CD4-positive, alpha-beta T cell (primary cell): ENCODE measurements at places on chromosomes 13 and 19.

DNA sequence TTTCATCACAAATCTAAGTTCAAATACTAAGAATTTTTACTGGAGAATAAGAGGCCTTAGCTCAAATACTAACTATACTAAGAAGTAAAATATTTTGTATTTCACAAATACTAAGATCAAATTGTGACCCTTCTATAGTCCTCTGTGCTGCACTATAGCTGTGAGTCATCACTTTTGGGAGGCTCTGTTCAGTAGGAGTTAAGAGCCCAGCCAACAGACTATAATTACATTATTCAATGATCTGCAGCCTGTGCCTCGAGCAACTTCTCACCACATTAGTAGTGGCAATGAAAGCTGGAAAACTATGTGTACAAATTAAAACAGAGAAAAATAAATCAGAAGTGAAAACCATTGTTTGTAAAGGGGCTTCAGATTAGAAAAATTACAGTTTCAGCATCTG lies 147.3 kb upstream of the GPC6 start:
- DNase-seq, result no peak

- DNase-seq, result no peak
Measured at GRCh38 chr19:27974082-27974513, 1238.9 kb downstream of the UQCRFS1 start.

GRCh38 chr19:52896431-52897137 lies 851 bp downstream of the ZNF320 start:
- peak; percentile 18 for DNase-seq

GRCh38 chr19:13117772-13118423 lies at the start of gene NACC1:
Gene NACC1 (plus strand): TSS chr19:13118264. CDS start chr19:13135208, 16,944 bp downstream.
- DNase-seq, result peak; percentile 94

DNA sequence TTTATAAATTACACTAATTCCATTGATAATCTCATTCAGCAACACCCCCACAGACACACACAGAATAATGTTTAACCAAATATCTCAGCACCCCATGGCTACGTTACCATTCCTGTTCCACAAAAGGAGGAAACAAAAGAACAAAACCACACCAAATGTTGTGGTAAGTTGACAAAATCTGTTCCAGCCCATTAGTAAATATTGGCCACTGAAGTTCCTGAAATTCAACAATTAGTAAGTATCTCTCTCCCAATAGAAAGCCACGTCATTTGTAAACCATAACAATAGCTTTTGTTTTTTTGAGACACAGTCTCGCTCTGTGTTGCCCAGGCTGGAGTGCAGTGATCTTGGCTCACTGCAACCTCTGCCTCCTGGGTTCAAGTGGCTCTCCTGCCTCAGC lies 2.3 kb upstream of the FCAR start:
- DNase-seq, result no peak

- no peak for DNase-seq
Measured at GRCh38 chr13:27505792-27506191, 55.4 kb upstream of the MTIF3 start.

GRCh38 chr13:43470610-43471009 lies 316.2 kb downstream of the ENOX1 start:
- DNase-seq, result no peak

- DNase-seq, result no peak
Measured at GRCh38 chr13:102089177-102089576, 312.7 kb downstream of the FGF14 start.

GRCh38 chr13:113535381-113535781 lies 44.9 kb upstream of the DCUN1D2 start:
- DNase-seq, result no peak

DNA sequence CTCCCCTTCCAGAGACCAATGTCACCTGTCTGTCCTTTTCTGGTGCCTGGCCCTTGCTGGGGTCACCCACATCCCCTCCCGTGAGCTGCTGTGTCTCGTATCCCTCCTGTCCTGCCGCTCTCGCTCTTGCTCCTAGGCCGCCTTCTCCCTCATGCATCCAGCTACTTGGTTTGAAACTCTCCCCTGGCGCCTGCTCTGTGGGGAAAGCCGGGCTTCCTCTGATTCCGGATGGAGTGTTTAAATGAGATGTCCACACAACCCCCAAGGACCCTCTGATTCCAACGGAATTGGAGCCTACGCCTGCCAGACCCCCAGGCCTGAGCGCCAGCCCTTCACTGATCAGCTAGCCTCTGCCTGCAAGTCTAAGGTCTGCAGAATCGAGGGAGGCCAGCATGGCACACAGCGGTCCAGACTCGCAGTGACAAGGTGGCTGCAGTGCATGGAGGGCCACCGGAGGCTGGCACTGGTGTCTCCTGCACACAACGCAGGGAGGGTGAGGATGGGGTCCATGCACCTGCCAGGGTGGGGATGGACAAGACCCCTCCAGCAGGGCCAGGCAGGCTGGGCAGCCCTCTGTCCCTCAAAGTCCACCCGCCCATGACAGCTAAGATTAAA lies 47.2 kb downstream of the RFX2 start:
- no peak for DNase-seq

DNA sequence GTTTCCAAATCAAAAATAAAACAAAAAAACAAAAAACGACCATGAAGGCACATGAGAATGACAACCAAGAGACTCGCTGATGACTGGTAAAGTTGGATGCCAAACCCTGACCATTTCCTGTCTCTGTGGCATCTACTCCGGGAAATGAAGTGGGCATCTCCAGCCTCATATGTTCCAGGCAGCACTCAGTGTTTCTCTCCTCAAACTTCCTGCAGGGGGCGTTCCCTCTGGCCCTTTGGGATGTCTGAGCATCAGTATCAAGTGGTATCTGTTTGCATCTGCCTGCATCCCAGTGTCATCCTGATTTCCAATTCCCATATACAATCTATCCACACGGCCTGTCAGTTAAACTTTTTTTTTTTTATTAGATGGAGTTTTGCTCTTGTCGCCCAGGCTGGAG lies 9.8 kb upstream of the SIGLEC12 start:
- DNase-seq, result no peak

- no peak for DNase-seq
Measured at GRCh38 chr19:3668331-3669081, 31.8 kb downstream of the PIP5K1C start.

DNA sequence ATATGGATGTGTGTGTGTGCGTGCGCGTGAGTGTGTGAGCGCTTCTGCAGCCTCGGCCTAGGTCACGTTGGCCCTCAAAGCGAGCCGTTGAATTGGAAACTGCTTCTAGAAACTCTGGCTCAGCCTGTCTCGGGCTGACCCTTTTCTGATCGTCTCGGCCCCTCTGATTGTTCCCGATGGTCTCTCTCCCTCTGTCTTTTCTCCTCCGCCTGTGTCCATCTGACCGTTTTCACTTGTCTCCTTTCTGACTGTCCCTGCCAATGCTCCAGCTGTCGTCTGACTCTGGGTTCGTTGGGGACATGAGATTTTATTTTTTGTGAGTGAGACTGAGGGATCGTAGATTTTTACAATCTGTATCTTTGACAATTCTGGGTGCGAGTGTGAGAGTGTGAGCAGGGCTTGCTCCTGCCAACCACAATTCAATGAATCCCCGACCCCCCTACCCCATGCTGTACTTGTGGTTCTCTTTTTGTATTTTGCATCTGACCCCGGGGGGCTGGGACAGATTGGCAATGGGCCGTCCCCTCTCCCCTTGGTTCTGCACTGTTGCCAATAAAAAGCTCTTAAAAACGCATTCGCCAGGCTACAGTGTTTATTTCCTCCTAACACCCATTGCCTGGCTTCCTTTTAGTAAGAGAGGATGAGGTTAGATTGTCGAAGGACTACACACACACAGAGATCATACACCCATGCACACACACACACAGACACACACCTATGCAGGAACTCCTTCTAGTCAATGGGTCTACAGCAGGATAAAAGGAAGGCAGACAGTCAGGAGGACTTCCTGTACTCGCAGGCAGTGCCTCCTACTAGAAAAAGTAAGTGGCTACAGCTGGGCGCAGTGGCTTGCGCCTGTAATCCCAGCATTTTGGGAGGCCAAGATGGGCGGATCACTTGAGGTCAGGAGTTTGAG lies 7.1 kb downstream of the FOSB start:
- no peak for DNase-seq

GRCh38 chr13:95447814-95448213 lies 104.7 kb upstream of the CLDN10 start:
- no peak for DNase-seq

GRCh38 chr19:5142725-5143097 lies 173.8 kb downstream of the KDM4B start:
- no peak for DNase-seq

GRCh38 chr13:20546556-20546955 lies 20.4 kb upstream of the IFT88 start:
- no peak for DNase-seq

GRCh38 chr13:95477187-95477586 lies 75.3 kb upstream of the CLDN10 start:
- DNase-seq, result no peak

GRCh38 chr13:29323954-29324353 lies 271.5 kb downstream of the SLC7A1 start:
- no peak for DNase-seq

- DNase-seq, result peak; percentile 55
Measured at GRCh38 chr19:40420766-40421765, 4.7 kb downstream of the SERTAD1 start.

DNA sequence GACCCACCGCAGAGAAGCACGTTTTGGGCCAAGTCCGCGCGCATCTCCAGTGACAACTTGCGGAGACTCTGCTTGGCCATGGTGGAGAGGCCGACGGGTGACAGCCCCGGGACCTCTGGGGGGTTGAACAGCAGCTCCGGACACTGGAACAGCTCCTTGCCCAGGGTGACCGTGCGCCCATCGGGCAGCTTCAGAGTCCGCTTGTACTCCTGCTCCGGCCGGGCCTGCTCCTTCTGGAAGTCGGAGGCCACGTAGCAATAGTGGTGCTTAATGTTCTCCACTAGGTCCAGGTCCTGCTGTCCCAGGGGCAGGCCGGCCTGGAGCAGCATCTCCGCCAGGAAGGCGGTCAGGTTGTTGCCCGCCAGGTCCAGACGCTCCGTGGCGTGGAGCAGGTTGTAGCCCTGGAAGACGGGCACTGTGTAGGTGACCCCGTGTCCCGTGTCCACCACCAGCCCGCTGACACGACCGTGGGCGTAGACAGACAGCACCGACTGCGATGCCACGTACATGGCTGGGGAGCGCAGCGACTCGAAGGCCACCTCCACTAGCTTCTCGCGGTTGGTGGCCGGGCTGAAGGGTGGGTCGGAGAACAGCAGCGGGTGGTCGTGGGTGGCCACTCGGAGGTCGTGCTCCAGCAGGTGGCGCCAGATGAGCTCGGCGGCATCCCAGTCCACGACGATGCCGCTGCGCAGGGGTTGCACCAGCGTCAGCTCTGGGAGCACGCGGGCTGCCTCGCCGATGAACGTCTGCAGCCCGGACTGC lies 743 bp downstream of the ACTL9 start:
- peak; percentile 10 for DNase-seq

DNA sequence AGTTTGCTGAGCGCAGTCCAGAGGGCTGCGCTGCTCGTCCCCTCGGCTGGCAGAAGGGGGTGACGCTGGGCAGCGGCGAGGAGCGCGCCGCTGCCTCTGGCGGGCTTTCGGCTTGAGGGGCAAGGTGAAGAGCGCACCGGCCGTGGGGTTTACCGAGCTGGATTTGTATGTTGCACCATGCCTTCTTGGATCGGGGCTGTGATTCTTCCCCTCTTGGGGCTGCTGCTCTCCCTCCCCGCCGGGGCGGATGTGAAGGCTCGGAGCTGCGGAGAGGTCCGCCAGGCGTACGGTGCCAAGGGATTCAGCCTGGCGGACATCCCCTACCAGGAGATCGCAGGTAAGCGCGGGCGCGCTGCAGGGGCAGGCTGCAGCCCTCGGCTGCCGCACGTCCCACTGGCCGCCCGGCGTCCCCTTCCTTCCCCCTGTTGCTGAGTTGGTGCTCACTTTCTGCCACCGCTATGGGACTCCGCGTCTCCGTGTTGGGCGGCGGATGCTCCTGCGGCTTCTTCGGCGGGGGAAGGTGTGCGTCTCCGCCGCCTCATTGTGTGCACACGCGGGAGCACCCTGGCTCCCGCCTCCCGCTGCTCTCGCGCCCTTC lies 772 bp downstream of the GPC6 start:
- no peak for DNase-seq

GRCh38 chr19:45771311-45771933 lies 2.4 kb upstream of the SIX5 start:
- DNase-seq, result no peak

DNA sequence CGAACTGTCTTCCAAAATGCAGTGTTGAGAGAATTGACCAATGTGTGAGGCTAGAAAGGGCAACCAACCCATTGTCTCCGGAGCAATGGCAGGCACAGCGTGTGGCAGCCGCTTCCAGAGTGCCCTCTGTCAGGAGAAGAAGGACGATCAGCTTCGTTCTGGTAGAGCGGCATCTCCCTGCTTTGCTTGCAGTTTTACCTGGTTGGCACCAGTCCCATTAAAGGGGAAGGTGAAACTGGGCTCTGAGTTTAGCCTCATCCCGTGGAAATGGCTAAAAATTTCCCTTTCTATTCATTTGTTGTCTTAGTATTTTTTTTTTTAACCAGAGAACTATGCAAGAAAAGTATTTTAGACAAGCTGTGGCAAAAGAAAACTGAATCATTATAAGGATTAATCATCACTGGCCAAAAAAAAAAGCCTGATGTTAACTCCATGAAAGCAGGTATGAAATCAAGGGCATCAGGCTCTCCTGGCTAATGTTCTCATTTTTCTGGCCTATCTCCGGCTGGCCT lies 81.5 kb upstream of the SLC7A1 start:
- no peak for DNase-seq

DNA sequence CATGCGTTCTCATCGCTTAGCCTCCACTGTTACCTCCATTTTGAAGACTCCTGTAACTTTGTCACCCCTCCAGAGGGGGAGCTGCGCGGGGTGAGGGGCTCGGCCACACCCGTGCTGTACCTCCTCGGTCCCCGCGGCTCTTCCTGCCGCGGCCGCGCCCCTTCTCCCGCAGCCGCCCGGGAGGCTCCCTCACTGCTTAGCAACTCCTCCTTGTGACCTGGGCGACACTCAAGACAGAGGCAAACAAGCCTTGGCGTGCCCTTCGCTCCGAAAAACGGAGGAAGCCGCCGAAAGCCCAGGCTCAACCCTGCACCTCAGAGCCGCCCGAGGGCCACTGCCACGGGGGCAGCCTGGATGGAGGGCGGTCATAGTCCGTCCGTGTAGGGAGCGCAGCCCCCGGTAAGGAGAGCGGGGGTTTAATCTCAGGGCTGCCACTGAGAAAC lies 494.3 kb downstream of the FOXO1 start:
- no peak for DNase-seq

DNA sequence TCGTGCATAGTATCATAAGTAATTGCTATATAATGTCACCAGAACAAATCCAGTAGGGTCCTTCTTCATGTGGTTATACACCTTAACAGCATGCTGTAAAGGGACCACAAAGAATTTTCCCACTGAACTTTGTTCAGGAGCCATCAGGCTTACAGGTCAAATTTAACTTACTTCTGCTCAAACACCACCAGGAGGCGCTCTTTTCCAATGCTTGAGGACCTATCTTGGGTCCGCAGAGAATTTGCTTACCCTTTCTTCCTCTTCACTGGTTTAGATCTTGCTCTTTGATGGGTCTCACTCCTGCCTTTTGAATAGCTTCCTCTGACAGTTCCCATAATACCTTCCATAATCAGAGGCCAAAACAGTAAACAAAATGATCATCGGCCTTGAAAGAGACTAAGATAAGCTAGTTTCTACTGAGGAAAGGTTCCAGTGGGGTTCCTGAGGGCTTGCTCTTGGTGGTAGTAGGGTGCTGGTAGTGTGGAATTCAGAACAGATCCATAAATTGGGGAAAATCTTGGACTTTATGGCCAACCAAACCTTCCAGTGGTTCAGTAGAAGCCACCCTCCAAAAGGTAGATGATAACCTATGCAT lies 37.4 kb downstream of the SCGB2B2 start:
- DNase-seq, result peak; percentile 54

GRCh38 chr13:103692442-103692841 lies 626.2 kb upstream of the SLC10A2 start:
- DNase-seq, result no peak
